Central memory CD4-positive, alpha-beta T cell (primary cell): ENCODE measurements at places on chromosomes 13 and 19.

- DNase-seq: no peak
Observed at GRCh38 chr19:17720440-17720839, 1.2 kb downstream of the MAP1S start.

- no peak for DNase-seq
Observed at GRCh38 chr19:56949626-56950025, 109.1 kb upstream of the PEG3 start.

GRCh38 chr13:39601636-39602035, 1.4 kb downstream of the LHFPL6 start:
- DNase-seq: no peak

DNA sequence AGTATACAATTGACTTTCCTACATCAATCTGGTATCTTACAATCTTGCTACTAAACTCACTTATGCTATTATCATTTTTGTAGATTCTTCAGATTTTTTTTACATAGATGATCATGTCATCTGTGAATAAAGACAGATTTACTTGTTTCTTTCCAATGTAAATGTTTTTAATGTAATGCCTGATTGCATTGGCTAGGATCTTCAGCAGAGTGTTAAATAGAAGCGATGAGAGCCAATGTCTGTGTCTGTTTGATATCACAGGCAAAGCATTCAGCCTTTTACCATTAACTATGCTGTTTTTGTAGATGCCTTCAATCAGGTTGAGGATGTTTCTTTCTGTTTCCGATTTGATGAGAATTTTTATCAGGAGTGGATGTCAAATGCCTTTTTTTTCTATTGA, 19.2 kb downstream of the SLAIN1 start:
- DNase-seq: no peak

DNA sequence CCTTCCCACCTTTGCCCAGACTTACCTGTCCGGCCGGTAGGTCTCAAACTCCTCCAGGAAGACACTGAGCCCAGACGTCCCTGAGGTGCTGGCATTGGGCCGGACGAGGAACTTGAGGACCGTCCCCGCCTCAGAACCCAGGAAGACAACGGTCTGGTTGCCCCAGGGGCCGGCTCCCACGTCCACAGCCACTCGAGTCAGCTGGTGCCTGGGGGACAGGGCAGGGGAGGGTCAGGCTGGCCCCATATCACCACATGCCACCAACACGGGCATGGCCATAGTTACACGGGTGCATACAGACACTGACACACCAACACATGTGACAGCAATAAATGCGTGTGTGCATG, 8.4 kb upstream of the LRG1 start:
- DNase-seq: no peak

DNA sequence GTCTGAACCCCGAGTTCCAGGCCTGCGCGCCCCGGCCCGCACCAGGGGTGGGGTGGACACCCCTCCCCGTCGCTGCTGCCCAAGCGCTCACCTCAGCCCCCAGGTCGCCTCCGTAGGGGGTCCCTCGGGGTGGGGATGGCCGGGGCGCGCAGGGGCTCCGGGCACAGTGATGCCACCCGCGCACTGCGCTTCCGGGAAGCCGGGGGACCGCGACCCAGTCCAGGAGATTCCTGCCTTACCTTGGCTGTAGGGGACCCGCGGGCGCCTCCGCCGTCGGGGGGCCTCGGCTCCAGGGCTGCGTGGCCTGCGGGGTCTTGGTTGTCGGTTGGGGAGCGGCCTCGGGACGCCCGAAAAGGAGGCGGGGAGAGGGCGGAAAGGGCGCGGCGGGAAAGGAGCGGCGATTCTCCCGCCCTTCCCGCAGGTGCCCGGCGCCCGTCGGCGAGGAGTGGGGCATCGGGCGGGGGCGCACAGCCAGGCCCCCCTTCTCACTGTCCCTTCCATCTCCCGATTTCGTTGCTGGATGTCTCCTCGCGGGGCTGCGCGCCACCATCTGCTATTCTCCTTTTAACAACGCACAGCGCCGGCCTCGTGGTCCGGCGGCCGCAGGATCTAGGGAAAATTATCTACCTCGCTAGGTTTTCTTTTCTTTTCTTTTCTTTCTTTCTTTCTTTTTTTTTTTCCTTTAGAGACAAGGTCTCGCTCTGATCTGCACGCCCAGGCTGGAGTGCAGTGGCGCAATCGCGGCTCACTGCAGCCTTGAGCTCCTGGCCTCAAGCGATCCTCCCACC, at the start of gene KEAP1:
KEAP1 (minus strand) TSS at position 355 of the 788 bp plus-strand sequence. CDS start 3,323 bp downstream, outside the sequence.
- no peak for DNase-seq

DNA sequence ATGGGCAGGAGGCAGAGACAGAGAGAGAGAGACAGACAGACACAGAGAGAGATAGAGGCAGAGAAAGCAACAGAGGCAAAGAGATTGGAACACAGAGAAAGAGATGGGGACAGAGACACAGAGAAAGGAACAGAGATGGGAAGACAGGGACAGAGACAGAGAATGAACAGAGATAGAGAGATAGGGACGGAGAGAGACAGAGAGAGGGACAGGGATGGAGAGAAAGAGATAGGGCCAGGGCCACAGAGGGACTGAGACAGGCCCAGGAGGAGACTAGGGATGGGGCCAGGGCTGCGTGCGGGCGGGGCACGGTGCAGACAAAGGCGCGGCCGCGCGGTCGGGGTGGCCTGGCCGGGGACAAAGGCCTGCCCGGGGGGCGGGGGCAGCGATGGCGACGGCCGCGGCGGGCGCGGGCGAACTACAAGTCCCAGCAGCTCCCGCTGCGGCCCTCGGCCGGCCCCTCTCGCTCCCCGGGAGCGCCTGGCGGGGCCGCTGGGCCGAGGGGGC, at the start of gene ZNF358:
ZNF358 (plus strand) TSS at position 459 of the 507 bp plus-strand sequence. CDS start 3,140 bp downstream, outside the sequence.
- no peak for DNase-seq

- DNase-seq: no peak
Observed at GRCh38 chr13:110353339-110353977, 46.4 kb downstream of the COL4A2 start.

DNA sequence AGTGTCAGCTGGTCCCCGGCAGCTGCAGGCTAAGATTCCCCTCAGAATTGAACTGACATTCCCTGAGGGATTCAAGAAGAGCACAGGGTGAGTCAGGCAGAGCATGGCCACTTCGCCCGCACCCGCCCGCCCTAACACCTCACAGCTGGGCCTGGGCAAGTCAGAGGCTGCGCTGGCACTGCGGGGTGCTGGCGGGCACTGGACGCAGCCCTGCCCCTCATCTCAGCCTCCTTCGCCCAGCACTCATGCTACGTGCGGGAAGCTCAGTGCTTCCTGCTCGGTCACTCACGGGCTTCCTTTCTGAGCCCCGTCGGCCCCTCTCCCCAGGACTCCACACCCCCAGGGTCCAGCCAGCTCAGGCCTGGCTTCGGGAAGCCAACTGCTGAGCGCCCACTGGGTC, 56.9 kb downstream of the MLLT1 start:
- DNase-seq: no peak

- no peak for DNase-seq
Observed at GRCh38 chr19:30135093-30135757, 193.2 kb downstream of the URI1 start.

DNA sequence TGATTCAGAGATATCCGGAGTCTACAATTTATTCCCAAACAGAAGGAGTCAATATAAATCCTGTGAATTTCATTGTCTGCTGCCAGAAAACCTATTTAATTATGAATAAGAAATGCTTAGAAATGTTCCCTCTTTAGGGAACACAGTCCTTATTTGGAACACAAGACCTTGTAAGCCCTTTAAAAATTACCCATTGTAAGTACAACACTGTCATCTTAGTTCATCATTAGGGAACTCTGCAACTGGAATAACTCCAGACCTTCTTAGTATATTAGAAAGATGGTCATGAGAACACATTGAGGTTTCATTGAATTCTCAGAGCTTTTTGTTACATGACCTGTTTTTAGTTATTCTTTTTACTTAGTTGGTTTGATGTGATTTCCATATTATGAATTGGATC, 548.5 kb upstream of the KLF12 start:
- no peak for DNase-seq

GRCh38 chr13:61136515-61136914, 279.1 kb downstream of the PCDH20 start:
- no peak for DNase-seq

DNA sequence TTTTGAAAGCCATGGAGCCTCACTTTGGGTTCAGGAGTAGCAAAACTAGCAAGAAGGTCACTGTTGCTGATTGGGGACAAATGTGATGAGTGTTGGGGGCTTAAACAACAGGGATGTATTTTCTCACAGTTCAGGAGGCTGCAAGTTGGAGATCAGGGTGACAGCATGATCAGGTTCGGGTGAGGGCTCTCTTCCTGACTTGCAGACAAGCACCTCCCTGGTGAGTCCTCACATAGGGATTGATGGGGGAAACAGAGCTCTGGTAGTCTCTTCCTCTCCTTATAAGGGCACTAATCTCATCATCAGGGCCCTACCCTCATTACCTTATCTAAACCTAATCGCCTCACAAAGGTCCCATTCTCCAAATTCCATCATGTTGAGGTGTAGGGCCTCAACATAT, 179.2 kb downstream of the TSHZ3 start:
- DNase-seq: no peak

- DNase-seq: no peak
Observed at GRCh38 chr13:77390391-77390790, 63.5 kb upstream of the MYCBP2 start.

- DNase-seq: no peak
Observed at GRCh38 chr13:50631041-50631440, 212.5 kb downstream of the DLEU7 start.

DNA sequence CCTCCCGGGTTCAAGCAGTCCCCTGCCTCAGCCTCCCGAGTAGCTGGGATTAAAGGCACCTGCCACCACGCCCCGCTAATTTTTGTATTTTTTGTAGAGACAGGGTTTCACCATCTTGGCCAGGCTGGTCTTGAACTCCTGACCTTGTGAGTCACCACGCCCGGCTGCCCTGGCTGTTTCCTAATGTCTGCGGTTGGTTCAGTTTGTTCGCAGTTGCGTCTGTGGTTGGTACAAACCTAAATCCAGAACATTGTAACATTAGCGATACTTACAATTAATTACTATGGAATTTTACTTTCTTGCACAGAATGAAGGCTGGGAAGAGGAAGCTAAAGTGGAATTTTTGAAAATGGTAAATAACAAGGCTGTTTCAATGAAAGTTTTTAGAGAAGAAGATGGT, 38.1 kb downstream of the RNF17 start:
- no peak for DNase-seq

- DNase-seq: no peak
Observed at GRCh38 chr13:85564598-85564997, 234.6 kb downstream of the SLITRK6 start.

DNA sequence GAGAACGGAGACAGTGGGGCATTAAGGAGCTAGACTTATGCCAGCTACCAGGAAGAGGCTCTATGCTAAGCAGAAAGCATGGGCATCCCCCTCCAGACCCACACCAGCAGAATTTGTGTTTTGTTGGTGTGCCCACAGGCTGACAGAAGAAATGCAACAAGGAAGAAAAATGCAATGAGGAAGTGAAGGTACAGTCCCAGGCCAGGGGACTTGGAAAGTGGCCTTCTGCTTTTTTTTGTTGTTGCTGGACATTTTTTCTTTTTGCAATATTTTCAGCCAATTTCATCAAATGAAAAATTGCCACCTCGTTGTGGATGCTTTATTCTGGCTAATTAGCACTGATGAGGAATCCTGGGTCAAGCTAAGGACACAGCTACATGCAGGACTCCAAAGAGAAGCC, 167.7 kb downstream of the TSHZ3 start:
- no peak for DNase-seq
